ENCODE measurements at places on chromosomes 2 and 18.

- no peak for DNase-seq
These were observed 81.6 kb upstream of the TMEM17 start for GRCh38 chr2:62587592-62587991.

DNA sequence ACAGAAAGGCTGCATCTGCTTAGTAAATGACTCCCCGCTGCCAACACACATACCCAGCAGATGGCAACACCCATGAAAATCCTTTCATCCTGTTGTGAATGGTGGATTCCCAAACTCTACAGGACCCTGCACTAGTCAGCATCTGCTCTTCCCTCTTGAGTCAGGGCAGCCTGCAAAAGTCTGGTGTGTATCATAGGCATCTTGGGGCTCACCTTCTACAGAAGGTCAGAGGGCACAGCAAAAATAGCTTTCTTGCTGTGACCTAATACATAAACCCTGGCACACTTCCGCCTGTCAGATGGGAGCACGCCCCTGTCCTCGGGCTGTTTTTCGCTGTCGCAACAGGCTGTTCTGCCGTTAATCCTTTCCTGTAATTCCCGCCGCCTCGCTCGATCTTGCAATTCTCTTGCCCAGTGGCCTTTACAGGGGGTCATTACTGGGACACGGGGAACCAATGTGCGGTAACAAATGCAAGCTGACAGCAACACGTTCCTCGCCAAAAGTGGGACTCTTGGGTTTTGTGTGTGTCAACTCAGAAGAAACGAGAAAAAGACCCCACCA is 19.9 kb upstream of the SCYGR1 start:
- DNase-seq = no peak

DNA sequence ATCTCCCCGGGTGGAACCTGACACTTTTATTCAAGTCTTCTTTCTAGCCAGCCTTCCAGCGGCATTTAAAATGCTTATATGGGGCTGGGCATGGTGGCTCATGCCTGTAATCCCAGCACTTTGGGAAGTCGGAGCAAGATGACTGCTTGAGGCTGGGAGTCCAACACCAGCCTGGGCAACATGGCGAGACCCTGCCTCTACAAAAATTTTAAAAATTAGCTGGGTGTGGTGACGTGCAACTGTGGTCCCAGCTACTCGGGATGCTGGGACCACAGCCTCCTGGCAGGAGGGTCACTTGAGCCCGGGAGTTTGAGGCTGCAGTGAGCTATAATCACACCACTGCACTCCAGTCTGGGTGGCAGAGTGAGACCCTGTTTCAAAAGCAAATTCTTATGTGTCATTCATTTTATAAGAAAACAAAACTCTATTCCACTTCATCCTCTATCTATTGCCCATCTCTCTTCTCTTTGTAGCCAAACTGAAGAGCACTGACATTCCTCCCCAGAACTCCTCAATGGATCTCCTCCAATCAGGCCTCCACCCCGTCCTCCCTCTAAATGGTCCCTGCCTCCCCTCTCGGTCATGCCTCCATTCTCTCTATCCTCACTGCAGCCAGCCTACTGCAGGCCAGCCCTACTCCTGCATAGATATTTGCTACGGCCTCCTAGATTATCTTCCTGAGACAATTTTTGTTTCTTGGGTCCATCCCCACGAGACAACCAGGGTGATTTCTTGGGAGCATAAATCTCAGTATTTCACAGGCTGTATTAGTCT is 18.0 kb upstream of the RHOB start:
- DNase-seq = no peak

GRCh38 chr2:218260742-218261422 is at the start of gene GPBAR1:
GPBAR1 (plus strand) TSS chr2:218261015; CDS start chr2:218262725, 1,710 bp downstream.
- DNase-seq = no peak

DNA sequence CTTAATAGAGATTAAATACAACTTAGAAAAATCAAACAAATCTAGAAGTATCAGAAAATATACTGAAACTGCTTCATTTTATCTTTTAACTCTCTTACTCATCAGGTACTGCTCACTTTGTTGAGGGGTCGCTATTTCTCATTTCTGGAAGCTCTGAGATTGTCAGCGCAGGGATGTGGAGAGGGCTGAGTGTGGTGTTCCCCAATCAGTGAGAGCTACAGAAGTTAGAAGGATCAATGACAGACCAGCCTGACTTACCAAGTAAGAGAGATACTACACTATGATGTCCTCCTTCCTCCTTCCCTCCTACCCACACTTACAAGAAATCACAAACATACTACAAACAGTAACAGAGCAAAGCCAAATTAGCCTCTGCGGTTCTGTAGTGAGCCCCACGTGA is 8.1 kb downstream of the GCFC2 start:
- no peak for DNase-seq

GRCh38 chr2:12501469-12502158 is 215.1 kb upstream of the TRIB2 start:
- DNase-seq = peak; percentile 28

GRCh38 chr2:234102112-234102511 is 51.6 kb downstream of the SPP2 start:
- no peak for DNase-seq

DNA sequence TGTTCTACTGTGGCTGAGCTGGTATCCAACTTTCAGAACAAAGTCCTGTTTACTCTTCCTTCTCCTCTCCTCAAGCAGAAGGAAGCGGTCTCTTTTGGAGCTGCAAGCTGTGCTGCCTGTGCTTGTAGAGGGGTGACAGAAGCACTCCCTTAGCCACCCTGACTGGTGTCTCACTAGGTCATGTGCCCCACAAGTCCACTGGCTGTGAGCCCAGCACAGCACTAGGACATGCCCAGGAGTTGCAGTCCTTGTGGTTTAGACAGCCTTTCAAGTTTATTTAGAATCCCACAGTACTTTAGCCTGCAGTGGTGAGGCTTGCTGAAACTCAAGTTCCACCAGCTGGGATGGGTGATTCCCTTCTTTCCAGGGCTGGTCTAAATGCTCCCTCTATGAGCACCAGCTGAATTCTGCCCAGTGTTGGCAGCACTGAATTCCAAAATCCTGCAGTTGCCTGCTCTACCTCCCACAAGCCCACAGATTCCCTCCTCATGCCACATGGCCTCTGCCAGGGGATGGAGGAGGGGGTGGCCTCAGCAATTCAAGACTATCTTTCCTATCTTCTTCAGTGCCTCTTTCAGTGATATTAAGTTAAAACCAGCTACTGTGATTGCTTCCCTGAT is 61.2 kb downstream of the CCDC85A start:
- DNase-seq = no peak

DNA sequence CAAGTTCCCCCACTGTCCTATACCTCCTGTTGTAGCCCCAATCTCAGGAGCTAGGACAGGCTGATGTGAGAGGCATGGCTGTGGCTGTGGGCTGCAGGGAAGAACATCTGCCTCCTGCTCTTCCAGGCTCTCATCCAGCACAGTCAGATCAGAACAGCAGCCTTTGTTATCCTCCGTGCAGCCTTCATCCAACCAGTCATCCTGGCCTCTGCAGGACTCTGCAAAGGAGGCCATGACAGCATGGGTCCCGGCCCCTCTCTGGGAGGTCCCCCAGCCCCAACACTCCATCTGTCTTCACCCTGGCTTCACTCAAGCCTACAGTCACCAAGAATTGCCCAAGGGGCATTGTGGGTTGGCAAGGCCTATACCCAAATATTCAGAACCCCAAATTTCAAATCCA is 223.2 kb upstream of the COPS8 start:
- DNase-seq = no peak

DNA sequence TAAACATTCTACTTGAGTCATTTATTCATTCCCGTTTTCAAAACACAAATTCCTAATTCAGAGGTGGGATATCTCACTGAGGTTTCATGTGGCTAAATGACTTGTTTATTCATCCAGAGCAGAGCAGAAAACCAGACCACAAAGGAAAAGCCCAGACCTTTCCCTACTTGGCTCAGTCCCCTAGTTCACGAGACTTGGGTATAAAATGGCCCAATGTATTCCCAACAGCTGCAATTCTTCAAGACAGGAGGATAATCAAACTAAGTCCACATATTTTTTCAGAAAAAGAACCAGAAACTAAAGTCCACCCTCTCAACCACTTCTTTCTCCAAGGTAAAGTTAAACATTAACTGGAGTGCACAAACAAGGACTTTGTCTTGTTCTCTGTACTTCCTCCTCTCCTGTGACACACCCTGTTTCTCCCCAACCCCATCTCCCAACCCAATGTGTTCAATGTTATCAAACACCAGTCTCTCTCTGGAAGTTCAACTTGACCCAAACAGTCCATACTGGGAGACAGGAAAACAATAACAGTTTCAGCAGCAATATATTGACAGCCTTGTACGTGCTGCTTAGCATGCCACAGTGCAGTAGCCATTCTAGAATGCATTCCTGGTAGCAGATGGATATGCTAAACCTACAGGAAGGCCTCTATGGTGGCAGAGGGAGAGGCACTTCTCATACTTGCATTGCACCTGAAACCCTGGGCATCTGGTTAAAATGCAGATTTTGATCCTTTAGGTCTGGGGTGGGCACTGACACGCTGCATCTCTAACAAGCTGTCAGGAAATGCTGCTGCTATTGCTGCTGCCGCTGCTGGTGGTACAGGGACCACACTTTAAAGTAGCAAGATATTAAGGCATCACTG is 110.7 kb downstream of the INO80D start:
- DNase-seq = no peak

DNA sequence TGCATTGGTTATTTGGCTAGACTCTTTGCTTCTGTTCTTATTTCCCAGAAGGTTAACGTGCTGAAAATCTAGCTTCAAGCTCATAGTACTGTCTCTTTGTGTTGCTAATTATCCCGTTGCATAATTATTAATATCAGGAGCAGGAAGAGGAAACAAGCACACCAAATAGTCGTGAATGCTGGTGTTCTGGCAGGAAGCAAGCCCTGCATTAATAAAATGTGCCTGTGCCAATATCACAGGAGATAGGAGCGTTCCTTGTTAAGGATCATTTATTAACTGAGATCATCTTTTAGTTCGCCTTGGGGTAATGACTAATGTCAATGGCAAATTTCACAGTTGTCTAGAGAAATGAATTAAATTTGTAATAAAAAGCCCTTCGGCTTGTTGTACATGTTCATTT is 893.0 kb upstream of the POU3F3 start:
- DNase-seq = no peak

DNA sequence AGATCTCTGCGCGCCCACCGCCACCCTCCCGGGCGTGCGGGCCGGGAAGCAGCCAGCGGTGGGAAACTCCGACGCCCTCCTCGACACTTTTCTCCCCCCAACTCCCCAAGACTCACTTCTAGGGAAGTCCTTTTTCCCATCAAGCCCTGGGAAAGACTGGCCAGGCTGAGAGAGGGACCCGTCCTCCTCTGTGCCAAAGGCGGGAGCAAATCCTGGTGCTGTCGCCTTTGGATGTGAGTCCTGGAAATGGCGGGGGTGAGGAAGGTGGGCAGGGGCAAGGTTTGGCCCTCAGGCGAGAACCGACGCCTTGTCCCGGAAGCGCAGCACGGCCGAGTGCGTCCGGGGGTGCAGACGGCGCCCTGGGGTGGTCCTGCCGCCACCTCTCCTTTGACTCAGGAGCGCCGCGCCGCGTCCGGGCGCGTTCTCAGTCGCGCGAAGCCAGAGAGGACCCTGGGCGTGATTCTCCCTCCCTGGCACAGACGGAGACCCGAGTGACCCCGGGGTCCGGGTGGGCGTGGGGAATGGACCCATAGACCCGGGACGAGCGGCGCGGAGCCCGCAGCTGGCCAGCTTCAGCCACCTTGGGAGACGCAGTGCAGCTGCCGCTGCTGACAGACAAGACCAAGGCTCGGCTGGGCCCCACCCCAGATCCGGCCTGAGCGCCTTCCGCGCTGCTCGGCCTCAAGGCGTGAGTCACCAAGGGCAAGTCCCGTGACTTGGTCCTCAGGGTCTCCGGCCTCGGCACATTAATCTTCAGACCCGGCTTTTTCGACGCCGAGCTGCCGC is 3.5 kb upstream of the LBX2 start:
- DNase-seq = no peak

DNA sequence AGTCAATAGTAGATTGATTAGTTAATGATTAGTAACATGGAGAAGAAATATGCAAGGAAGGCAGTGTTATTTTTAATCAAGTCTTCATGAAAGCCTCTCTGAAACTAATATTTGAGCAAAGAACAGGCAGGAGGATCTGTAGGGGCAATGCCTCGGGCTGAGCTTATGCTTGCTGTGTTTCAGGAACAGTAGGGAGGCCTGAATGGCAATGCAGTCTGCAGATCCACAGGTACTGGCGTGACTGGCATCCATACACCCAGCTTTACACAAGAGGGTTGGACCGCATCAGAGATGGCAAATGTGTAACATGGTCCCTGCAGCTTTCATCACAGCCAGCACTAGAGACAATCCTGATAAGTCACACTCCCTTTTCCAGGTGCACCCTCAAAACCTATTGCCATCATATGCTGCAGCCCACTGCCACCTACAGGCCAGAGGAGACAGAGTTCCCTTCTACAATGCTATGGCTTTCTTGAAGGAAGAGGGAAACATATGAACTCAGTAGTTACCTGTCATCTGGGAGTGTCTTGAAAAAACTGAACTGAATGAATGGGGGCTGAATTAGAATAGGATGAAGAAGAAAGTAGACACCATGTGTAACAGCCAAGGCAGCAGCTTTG is 582.4 kb upstream of the RAB6C start:
- DNase-seq = no peak

DNA sequence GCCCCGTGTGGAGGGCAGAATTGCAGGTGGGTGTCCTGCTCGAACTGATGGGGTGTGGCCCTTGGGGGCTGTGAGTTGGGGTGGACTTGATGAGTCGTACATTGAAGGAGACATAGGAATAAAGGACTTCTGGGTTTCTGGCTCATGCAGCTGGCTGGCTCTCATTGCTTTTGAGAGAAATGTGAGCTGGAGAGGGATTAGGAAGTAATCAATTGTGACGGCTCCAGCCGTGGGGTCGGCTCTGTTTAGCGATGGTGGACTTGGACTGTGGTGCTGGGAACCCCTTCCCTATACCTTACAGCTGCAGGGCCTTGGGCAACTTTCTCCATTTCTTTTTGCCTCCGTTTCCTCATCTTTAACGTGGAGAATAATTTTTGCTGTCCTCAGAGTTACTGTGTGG is 9.2 kb downstream of the IMPA2 start:
- DNase-seq = no peak

DNA sequence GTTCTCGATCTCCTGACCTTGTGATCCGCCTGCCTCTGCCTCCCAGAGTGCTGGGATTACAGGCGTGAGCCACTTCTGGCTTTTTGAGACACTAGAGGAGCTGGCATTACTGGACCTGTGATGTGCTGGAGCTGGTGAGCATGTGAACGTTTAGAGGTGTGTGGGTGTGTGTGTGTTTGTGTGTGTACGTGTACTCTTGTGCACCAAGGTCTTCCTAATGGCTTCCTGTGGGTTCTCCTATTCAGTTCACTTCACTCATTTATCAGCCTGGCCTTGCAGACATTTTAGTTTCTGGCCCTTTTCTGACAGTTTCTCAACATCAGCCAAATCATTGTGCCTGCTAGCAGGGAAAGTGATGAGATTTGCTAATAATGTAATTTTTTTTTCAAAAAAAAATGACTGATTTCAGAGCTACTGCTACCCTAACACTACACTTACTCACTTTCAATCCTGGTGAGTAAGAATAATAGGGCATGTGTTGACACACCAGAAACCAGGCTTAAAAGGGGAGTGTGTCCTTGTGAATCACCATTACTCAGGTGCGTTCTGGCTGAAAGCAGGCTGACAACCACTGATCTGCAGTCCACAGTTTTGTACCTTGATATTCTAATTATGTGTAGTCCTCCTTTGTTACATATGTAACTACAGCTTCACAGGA is 41.0 kb upstream of the ACTR3 start:
- no peak for DNase-seq

- no peak for DNase-seq
These were observed 126.9 kb upstream of the NCK2 start for GRCh38 chr2:105617631-105618350.

GRCh38 chr2:166106431-166107015 is 21.3 kb downstream of the SCN1A start:
- DNase-seq = no peak
